ENCODE measurements at places on chromosomes 6 and 20.

DNA sequence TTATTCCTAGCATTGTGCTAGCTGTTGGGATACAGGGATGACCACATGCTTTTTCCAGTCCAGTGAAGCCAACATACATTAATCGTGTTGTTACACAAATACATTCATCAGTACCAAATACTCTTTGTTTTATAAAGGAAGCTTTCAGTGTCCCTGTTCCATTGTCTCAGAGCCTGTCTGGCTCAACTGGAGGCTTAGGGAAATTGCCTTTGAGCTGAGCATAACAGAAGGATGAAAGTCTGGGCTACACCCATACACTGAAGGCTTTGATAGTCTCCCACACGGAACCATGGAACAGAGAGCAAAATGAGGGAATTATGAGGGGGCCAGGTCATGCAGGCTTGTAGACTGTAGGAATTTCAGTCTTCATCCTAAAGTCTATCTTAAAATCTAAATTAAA lies 126.4 kb upstream of the KCNQ5 start:
- no peak overlapping the region for H3K27ac ChIP-seq
- H3K27me3 ChIP-seq: no peaks in the 10 kb centered on the region
- H3K4me1 ChIP-seq: no peaks in the 10 kb centered on the region

GRCh38 chr6:95572098-95572497 lies 5.2 kb upstream of the MANEA start:
- peak; percentile 55 for DNase-seq
- H3K27ac ChIP-seq: no peak overlapping the region
- H3K4me1 ChIP-seq: peaks cover 41% of the 10 kb centered on the region
- H3K4me3 ChIP-seq: no peak overlapping the region
- no peaks in the 10 kb centered on the region for H3K36me3 ChIP-seq
- H3K27me3 ChIP-seq: no peaks in the 10 kb centered on the region

- no peak overlapping the region for H3K4me3 ChIP-seq
- H3K27ac ChIP-seq: no peak overlapping the region
- H3K27me3 ChIP-seq: no peaks in the 10 kb centered on the region
- DNase-seq: no peak
- no peaks in the 10 kb centered on the region for H3K36me3 ChIP-seq
- no peaks in the 10 kb centered on the region for H3K4me1 ChIP-seq
Measured at GRCh38 chr6:161444464-161444863, 170.6 kb upstream of the AGPAT4 start.

DNA sequence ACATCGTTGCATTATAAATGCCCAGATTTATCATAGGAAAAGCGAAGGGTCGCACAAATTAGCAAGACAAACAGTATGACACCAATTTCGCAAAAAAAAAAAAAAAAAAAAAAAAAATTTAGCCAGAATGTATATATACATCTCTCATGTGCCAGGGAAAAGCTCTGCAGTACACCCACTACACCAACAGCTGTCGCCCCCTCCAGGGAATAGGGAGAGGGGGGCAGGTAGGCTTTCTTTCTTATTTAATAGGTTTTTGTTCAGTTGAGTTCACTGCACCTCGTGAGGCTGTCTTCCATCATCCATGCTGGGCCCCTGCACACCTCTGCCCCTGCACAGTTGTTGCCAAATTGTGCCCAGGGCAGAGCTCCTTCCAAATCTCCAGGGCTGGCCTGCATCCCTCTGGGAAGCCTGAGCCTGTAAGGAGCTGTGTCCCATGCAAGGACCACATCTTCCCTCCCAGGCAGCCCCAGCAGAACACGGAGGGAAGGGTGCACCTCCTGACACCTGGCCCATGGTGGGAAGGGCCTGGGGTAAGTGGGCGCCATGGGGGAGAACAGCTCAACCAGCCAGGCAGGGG lies 85.4 kb downstream of the NINL start:
- no peak overlapping the region for H3K4me3 ChIP-seq
- no peak overlapping the region for H3K27ac ChIP-seq
- no peak for DNase-seq
- H3K4me1 ChIP-seq: no peaks in the 10 kb centered on the region
- peaks cover 20% of the 10 kb centered on the region for H3K36me3 ChIP-seq

GRCh38 chr20:4681401-4681800 lies 40.3 kb upstream of the PRND start:
- no peaks in the 10 kb centered on the region for H3K36me3 ChIP-seq
- no peak for DNase-seq
- H3K27me3 ChIP-seq: no peaks in the 10 kb centered on the region
- H3K27ac ChIP-seq: no peak overlapping the region

GRCh38 chr20:47290008-47290407 lies 66.5 kb downstream of the ZMYND8 start:
- H3K27me3 ChIP-seq: no peaks in the 10 kb centered on the region
- H3K4me1 ChIP-seq: no peaks in the 10 kb centered on the region
- no peak for DNase-seq
- no peak overlapping the region for H3K27ac ChIP-seq
- H3K4me3 ChIP-seq: no peak overlapping the region
- H3K36me3 ChIP-seq: peaks cover 42% of the 10 kb centered on the region

GRCh38 chr6:14804785-14805210 lies 441.1 kb upstream of the JARID2 start:
- no peaks in the 10 kb centered on the region for H3K36me3 ChIP-seq
- H3K4me3 ChIP-seq: no peak overlapping the region
- H3K27ac ChIP-seq: no peak overlapping the region
- H3K27me3 ChIP-seq: no peaks in the 10 kb centered on the region
- DNase-seq: no peak

DNA sequence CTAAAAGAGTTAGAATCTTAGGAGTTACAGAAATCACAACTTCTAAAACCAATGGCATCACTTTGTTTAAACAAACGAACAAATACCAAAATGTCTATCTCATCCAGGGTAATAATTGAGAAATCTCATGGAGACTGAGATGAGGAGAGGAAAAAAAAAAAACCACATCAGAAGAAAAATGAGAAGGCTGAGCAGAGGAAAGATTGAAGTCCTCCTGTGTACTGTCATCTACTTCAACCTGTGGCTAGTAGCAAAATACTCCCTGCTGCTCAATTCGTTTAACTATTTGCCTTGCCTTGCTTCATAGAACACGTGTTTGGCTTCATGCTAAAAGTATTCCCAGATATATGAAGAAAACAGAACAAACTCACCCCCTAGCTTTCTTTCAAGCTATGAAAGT lies 143.7 kb downstream of the PDE10A start:
- no peak overlapping the region for H3K4me3 ChIP-seq
- DNase-seq: no peak
- no peak overlapping the region for H3K27ac ChIP-seq
- H3K27me3 ChIP-seq: peaks cover 4% of the 10 kb centered on the region

- no peak overlapping the region for H3K4me3 ChIP-seq
- peaks cover 29% of the 10 kb centered on the region for H3K4me1 ChIP-seq
- no peak overlapping the region for H3K27ac ChIP-seq
- no peaks in the 10 kb centered on the region for H3K36me3 ChIP-seq
Measured at GRCh38 chr6:18511211-18511610, 124.1 kb downstream of the RNF144B start.

DNA sequence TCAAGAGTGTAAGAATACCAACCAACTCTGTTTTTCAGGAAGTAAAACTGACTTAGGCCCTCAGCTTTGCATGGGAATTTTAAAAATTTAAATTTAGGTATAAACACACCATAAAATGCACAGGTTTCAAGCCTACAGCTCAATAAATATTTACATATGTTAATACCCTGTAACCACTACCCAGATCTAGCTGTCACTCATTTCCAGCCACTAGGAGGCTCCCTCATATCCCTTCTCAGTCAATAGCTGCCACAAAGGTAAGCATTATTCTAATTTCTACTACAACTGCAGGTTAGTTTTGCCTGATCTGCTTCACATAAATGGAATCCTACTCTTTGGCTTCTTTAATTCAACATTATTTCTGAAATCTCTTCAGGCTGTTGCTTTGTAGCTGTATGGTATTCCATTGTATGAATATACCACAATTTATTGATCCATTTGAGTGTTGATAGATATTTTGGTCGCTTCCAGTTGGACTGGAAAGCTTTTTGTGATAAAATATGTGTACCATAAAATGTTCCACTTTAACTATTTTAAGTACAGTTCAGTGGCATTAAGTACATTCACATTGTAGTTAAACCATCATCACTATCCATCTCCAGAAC lies 32.5 kb upstream of the MEI4 start:
- no peak overlapping the region for H3K27ac ChIP-seq
- H3K4me1 ChIP-seq: no peaks in the 10 kb centered on the region
- no peaks in the 10 kb centered on the region for H3K36me3 ChIP-seq

- H3K36me3 ChIP-seq: no peaks in the 10 kb centered on the region
- no peak overlapping the region for H3K4me3 ChIP-seq
- H3K27ac ChIP-seq: no peak overlapping the region
- peaks cover 46% of the 10 kb centered on the region for H3K27me3 ChIP-seq
Measured at GRCh38 chr20:78338-78737, 9.1 kb upstream of the DEFB125 start.

DNA sequence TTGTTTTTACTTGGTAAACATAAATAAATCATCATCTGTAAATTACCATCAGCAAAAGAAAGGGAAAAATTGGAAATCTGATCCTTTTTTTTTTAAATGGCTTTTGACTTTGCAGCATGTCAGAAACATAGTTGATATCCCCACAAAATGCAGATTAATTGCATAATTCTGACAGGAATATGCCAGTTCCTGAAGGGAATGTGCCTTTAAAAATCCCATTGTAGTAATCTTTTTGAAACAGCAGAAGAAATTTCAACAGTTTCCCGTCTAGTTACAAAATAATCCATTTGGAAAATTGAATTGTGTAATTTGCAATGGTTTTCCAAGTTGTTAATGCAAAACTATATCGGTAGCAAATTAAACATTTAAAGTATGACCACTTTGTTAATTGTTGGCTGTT lies 95.2 kb downstream of the DOK5 start:
- H3K4me1 ChIP-seq: no peaks in the 10 kb centered on the region
- H3K36me3 ChIP-seq: no peaks in the 10 kb centered on the region
- H3K27ac ChIP-seq: no peak overlapping the region
- DNase-seq: no peak
- H3K27me3 ChIP-seq: no peaks in the 10 kb centered on the region

GRCh38 chr6:125793863-125794262 lies 3.1 kb downstream of the NCOA7 start:
- H3K4me3 ChIP-seq: no peak overlapping the region
- peaks cover 59% of the 10 kb centered on the region for H3K4me1 ChIP-seq
- H3K36me3 ChIP-seq: no peaks in the 10 kb centered on the region
- no peak for DNase-seq
- H3K27me3 ChIP-seq: no peaks in the 10 kb centered on the region
- no peak overlapping the region for H3K27ac ChIP-seq

GRCh38 chr6:73743081-73743480 lies 47.1 kb downstream of the CD109 start:
- no peak for DNase-seq
- H3K4me1 ChIP-seq: no peaks in the 10 kb centered on the region
- H3K36me3 ChIP-seq: no peaks in the 10 kb centered on the region
- H3K4me3 ChIP-seq: no peak overlapping the region
- no peaks in the 10 kb centered on the region for H3K27me3 ChIP-seq

DNA sequence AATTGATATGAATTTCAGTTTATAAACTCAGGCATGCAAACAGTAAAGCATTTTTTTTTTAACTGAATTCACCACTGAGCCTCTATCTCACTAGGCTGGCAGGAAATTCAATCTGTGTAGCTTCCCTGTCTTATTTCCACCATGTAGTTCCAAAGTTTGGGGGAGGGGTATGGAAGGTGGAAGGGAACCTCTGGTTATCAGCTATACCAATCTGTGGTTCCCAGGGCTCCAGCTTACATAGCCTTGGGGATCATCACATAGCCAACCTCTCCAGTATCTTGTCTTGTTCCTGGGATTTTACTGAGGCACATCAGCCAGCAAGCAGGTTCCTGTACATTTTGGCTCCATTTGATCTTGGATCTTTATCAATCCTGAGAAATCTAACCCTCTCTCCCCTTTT lies 15.6 kb downstream of the RAD21L1 start:
- no peak overlapping the region for H3K27ac ChIP-seq
- no peak overlapping the region for H3K4me3 ChIP-seq

DNA sequence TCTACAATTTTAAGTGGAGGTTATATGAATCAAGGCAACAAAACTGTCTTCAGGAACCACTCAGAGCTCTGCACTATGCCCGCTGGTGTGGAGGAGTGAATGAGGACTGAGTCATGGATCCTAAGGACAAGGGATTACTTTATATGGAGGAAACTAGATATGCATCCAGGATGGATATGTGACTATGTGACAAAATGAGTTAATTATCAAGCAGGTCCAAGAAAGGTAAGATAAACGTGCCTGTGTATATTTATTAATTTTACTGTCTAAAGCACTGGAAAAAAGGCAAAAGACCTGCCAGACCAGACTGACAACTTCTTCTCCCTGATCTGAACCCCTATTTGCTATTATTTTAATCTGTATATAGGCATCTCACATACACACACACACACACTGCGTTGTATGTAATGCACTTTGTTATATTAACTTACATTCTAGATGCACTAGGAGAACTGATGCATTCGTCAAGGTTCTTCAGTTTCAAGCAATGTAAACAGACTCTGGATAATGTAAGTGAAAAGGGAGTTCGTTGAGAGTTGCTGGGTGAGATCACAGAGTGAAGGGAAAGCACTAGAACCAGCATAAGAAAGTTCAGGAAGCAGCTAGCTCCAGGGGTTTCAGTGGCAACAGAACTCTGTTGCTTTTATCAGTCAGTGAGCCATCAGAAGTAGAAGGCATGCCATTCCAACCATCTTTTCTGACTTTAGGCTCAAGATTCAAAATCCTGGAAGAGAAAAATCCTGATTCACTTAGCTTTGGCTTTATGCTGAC lies 26.4 kb upstream of the ADGRG6 start:
- H3K4me1 ChIP-seq: no peaks in the 10 kb centered on the region
- H3K36me3 ChIP-seq: no peaks in the 10 kb centered on the region
- no peak overlapping the region for H3K4me3 ChIP-seq
- H3K27me3 ChIP-seq: no peaks in the 10 kb centered on the region

GRCh38 chr20:8744228-8744844 lies 324.6 kb upstream of the PLCB4 start:
- no peak overlapping the region for H3K27ac ChIP-seq
- H3K4me3 ChIP-seq: no peak overlapping the region
- no peaks in the 10 kb centered on the region for H3K27me3 ChIP-seq
- no peak for DNase-seq
- H3K36me3 ChIP-seq: no peaks in the 10 kb centered on the region

DNA sequence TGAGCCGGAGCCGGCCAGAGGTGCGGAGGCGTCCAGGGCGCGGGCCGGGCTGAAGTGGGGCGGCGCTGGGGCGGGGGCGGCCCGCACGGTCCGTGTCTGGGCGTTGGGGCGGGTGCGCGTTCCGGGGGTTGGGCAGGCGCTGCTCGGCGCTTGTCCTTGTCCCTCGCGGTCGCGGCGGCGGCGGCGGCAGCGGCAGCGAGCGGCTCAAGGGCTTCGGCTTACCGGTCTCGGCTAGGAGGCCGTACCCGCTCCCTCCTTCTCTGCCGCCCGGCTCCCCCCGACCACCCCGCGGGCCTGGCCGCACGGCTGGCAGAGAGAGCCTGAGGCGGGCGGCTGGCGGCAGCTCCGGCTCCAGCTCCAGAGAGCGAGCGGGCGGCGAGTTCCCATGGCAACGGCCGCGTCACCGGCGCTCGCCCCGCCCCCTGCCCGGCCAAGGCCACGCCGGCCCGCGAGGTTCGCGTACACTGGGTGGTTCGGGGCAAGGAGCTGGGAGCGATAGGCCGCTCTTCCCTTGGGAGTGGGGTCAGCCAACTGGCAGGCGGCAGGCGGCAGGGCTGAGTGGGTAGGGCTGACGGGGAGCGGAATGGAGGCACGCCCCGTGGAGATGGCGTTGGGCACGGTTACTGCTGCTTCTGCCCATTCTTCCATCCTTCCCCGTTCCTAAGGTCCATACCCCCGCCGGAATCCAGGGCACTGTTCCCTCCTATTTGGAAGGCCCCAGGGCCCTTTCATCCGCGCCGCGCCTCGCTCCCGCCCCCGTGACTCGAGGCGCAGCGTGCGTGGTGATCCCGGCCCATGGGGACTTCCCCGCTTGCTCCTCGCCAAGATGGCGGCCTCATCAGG lies at the start of gene LRRC73:
Gene LRRC73 (minus strand): TSS at position 363 of the 843 bp plus-strand sequence. CDS start 561 bp downstream, outside the sequence.
- H3K36me3 ChIP-seq: peaks cover 40% of the 10 kb centered on the region
- H3K4me1 ChIP-seq: peaks cover under 1% of the 10 kb centered on the region
- H3K4me3 ChIP-seq: peak within 1 kb of the TSS; percentile 78
- no peaks in the 10 kb centered on the region for H3K27me3 ChIP-seq
- peak; percentile 77 for DNase-seq
